ENCODE measurements at places on chromosomes 11 and 22. TPM values are rescaled to one million over a fixed set of nuclear protein-coding genes. Genes with fewer than 3 reads are reported as not detected.
A peak's percentile ranks its signal among the peaks of the same experiment; 100 is the strongest.

DNA sequence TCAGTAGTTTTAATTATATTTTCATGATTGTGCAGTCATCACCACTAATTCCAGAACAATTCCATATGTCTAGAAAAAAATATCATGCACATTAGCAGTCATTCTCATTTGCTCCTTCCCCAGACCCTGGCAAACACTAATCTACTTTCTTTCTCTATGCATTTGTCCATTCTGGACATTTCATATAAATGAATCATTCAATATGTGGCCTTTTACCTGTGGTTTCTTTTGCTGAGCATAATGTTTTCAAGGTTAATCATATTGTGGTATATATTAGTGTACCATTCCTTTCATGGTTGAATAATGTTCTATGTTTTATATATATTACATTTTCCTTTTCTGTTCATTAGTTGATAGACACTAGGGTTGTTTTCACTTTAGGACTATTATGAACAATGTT is 811.1 kb upstream of the RAG2 start:
- no peak for DNase-seq

Gene APOBEC3C
- 10.2 TPM for polyA plus RNA-seq

DNA sequence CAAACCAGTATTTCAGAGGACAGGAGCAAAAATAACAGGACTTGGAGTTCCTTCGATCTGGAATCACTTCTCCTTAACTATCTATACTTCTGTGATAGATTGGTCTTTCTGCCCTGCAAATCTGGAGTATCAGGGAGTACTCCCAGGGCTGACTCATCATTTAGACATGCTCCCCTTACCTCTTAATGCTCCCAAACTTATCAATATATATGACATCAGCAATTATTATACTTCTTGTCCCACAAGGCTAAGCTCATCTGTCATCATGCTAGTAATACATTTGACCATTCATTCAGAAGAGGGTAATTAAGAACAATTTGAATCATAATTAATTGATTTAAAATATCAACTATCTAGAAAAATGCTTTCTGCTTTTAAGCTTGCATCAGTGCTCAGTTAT is 163.8 kb downstream of the SWAP70 start:
- DNase-seq: no peak

Gene RFPL2
- not detected for polyA plus RNA-seq

GRCh38 chr11:6270584-6271246 is 11.1 kb downstream of the CCKBR start:
- DNase-seq: no peak

GRCh38 chr11:18731949-18732821 is 6.2 kb upstream of the IGSF22 start:
- DNase-seq: peak; percentile 64

Gene IFITM1
- 26.1 TPM for polyA plus RNA-seq

- DNase-seq: peak; percentile 45
Observed at GRCh38 chr11:61749591-61750217, 2.7 kb upstream of the MYRF start.

Gene LSP1
- polyA plus RNA-seq: 31.4 TPM

DNA sequence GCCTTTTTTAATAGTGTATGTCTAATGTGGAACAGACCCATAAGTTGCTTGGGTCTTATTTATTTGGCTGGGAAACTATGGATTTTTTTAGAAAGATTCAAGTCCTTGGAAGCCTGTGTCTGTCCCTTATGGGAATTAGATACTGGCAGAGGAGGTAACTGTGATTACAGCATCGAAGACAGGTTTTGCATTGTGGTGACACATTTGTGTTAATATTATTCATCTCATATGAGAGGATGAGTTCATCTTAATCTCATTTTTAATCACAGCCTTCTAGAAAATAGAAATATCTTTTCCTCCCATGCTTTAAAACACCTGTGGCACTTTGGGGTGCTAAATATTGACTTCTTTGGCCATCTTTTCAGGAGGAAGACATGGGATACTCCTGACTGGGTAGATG is 9.2 kb downstream of the TAB1 start:
- DNase-seq: no peak

All from muscle of leg (tissue), 16 donors.